ENCODE measurements at places on chromosomes 4 and X.

DNA sequence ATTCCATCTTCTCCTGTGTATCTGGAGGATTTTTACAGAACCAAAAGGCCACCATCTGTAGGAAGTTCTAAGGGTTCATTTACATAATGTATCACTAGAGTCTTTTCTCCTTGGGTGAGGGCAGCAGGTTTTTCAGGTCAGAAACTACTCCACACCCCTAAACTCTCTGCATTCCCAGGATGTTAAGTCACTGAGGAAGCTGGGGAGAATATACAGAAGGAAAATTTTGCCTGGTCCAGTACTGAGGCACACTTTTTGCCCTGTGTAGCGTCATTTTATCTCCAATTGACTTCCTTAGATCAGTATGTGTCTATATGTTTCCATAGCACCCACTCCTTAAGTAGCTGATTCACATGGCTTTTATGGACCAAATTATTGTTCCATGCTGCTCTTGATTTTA is 17.0 kb downstream of the XKRX start:
- no peak for DNase-seq

GRCh38 chr4:96525898-96526297 is 686.0 kb downstream of the PDHA2 start:
- DNase-seq, result no peak

- no peak for DNase-seq
These were observed 2.9 kb downstream of the TMEM131L start for GRCh38 chr4:153469031-153469430.

DNA sequence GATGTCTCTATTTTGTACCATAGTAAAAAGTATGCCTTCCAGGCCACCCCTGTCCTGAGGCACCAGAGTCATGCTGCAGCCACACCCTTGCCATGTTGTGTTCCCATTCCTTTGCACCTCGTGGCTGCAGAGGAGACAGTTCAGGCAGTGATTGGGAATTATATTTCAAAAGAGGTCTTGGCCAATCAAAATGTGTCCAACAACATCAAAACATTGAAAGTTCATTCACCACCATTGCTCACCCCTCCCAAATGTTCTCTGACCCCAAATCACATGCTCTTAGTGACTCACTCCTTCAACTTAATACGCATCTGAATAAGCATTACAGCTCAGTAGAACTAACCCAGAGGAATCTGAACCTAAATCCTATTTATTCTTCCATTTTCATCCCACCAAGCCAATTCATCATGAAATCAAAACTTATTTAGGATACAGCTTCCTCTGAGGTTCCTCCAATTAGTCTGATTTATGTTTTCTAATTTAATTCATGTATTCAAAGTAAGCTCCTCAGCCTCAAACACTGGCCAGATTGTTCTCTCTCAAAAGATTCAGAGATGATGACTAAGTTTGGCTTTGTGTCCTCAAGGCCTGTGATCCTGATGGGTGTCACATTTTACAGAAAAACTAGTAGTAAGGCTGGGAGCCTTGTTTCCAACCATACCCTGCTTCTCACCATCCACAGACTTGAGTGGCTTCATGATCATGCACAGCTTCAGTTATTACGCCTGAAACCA is 323.2 kb upstream of the INTU start:
- no peak for DNase-seq

- DNase-seq, result no peak
These were observed 415.7 kb upstream of the BOD1L1 start for GRCh38 chr4:14043203-14043602.

- no peak for DNase-seq
These were observed 146.8 kb downstream of the PPP3CA start for GRCh38 chr4:101200561-101200960.

DNA sequence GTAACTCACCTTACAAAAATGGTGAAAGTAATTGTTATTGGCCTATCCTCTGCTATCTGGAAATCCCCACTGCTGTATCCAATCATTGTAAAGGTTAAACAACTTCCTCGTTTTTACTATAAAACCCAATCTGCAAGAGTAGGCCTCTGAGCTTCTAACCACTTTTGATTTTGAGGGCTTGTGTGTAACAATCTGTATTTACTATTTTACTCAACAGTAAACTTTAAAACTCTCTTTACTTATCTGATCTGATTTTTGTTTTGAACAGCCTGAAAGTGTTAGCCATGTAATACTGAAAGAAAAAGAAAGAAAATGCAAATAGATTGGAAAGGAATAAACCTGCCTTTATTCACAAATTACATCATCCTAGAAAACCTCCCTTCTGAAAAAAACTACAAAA is 63.1 kb downstream of the SLC10A7 start:
- DNase-seq, result no peak

- no peak for DNase-seq
These were observed 22.5 kb upstream of the RPA4 start for GRCh38 chrX:96861218-96861617.

DNA sequence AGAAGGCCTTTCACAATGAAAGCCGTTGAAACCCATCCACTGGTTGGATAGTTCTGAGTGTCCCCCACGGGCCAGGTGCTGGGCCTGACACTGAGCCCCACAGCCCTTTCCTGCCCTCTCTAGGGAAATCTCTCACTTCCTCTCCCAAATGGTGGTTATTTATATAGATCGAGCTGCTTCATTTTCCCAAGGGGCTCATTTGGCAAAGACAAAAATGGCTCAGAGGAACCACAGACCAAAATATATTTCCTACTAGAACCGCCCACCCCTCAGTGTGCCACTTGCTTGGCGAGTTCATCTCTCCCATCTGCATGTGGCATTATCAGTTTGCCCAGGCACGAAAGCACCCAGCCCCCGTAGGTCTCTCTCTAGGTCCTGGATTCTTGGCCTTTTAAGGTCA is 53.3 kb upstream of the STIM2 start:
- no peak for DNase-seq

DNA sequence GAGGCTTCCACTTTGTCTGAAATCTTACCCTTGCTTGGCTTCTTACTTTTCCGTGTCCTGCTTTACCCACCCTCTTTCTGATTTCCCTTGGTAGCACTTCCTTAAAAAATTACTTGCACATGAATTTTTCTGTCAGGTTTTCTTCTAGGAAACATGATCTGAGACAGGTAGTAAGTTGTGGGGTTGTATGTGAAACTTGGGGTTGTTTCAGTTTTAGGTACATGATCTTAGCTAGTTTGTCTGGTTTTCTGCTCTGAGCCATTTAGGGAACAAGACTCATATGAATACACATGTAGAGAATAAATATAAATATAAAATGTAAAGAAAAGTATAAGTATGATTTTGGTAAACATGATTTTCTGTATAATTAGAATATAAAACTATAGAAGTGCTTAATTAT is 17.4 kb upstream of the ARMCX2 start:
- DNase-seq, result no peak

DNA sequence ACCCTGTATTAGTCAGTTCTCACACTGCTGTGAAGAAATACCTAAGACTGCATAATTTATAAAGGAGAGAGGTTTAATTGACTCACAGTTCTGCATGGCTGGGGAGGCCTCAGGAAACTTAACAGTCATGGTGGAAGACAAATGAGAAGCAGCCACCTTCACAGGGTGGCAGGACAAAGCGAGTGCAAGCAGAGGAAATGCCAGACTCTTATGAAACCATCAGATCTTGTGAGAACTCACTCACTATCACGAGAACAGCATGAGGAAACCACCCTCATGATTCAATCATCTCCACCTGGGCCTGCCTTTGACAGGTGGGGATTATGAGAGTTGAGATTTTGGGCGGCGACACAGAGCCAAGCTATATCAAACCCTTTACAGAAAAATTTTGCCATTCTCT is 722.4 kb downstream of the RAB28 start:
- no peak for DNase-seq

DNA sequence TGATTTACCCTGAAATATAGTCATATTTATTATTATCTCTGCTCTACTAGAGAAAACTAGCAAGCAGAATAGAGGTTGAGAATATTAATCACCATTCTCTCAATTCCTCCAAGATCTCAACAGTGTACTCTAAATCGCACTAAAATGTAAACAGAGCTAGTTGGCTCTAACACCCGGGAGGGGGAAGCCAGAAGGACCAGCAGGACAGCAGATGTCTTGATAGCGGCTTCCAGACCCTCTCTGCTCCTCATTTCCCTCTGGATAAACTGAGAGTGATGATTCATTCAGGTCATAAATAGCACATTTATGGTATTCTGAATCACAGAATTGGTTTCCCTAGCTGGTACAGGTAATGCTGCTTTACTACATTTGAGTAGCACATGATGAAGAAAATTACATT is 82.5 kb downstream of the TBC1D9 start:
- DNase-seq, result no peak

DNA sequence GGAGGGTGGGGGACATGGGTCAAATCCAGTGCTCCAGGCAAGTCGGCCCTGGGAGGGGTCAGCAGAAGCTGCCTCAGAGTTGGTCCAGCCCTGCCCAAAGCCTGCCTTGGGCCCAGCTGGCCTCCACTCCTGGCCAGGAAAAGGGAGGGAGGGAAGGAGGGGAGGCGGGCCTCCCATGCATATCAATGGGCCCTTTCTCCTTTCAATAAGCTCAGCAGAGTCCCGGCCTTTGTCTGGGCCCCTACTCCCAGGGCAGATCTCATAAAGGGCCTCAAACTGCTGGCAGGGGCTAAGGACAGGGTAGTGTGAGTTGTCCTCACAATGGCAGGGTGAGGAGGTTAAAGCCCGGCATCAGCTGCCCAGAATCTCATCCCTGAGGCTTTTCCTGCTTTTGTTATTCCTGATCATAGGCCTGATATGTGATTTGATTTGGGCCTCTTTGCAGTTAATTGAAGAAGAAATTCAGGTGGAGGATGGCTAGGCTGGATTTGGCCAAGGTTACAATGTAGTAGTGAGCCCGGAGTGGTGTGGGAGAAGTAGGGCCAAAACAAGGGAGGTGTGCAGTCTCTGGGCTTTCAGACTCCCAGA is 121.1 kb upstream of the ATP6AP2 start:
- no peak for DNase-seq

GRCh38 chrX:106611679-106612392 is at the start of gene RADX:
Gene RADX, plus strand, starts transcription at chrX:106611978. Its CDS starts 103 bp downstream, at chrX:106612081.
- peak; percentile 85 for DNase-seq

- no peak for DNase-seq
These were observed 14.6 kb downstream of the CTAG1A start for GRCh38 chrX:154599531-154599930.

DNA sequence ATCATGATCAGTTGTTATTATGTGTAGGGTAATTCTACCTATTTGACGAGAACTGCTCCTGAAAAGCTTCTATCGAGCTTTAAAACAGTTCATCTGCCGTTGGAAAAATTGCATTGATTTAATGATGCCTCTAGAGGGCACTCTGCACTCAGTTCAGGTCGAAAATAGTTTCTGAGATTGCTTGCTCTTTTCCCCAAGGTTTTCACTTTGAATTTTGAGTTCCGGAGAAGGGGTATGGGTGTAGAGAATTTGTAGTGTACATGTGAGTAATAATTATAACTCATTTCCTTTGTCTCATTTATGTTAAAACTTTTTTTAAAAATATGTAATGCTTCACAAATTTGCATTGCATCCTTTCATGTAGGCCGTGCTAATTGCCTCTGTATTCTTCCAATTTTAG is 28.4 kb upstream of the TNIP3 start:
- DNase-seq, result peak; percentile 33

DNA sequence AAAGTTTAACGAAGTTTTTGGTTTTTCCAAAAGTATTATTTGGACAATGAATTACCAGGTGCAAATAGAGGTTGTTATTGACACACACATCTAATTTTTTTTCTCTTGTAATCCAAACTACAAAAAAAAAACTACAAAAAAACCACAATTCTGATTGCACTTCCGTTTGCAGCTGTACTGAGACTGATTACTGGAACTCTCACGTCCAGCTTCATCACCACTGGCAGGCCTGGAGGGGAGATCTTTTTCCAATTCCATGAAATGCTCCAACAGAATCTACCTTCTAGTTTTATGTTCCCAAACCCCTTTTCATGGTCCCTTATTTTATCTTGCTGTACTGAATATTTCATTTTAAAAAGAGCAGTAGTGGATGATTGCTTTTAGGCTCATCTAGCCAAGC is 1118.3 kb downstream of the C4orf33 start:
- no peak for DNase-seq

DNA sequence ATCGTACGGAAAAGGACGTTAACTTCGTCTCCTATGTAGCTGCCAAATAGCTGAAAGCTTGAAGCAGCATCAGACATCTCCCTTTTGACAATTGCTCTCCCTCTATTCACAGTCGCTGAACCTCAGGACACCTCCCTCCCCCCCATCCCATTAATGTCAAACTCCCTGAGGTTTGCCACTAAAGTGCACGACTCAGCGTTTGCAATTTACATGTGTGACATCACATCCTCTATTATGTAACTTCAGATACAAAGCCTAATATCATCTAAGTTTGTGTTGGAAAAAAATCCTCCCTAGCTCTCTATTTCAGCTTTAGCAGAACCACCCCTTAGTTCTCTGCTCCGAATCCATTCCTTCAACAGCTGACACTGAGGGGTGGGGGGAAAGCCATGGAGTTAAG is 5.5 kb upstream of the NR3C2 start:
- DNase-seq, result no peak

- no peak for DNase-seq
These were observed 78.4 kb downstream of the CCNG2 start for GRCh38 chr4:77235289-77235854.

DNA sequence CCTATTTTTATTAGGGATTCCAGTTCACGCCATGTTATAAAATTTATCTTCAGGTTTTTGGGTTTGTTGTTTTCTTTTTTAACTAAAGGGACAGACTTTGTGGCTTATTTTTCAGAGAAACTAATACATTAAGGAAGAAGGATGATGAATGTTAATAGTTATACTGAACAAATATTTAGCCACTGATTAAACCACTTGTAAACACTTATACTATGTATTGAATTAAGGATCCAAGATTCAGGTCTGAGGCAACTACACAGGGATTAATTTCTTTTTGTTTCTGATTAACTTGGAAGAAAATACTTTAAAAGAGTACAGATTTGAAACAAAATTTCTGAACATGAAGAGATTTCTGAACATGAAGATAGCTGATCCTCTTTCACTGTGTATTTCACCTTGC is 82.8 kb upstream of the NAP1L5 start:
- DNase-seq, result no peak

DNA sequence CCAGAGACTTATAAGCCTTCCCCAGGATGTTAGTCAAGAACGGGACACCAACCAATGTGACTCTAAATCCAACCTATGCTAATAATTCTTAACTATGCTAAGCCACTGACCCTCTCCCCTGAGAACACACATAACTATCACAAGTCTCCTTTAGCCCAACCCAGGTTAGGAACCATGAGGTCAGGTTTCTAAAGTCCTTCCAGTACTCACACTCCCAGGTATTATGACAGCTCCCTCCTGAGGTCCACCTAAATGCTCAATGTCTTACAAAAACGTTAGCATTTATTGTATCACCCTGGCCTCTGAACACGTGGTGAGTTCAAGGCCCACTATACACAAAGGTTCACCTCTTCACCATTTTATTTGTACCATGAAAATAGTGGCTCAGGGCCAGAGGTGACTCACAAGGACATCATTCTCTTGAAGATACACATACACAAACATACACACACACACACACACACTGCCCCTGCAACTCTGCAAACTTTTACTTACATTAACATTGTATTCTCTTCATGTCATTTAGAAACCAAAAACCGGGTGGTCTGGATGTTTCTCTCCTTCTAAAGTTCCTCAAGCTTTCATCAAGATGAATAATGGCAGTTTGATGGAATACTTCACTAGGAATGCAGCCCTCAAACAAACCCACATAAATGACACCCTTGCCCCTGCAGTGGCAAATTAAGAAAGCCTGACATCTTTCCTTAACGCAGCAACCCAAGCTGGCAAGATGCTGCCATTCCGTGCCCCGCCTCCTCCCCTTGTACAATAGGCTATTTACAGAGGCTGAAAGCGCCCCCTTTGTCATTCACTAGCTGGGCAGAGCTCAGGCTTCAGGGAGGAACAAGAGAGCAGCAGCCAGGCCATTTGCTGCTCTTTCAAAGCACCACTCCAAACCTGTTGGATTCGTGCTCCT is 17.7 kb downstream of the ACSL1 start:
- peak; percentile 31 for DNase-seq

Data from SHP77 (cell line).